ELR (cell line): ENCODE measurements at places on chromosomes 2 and 18.

DNA sequence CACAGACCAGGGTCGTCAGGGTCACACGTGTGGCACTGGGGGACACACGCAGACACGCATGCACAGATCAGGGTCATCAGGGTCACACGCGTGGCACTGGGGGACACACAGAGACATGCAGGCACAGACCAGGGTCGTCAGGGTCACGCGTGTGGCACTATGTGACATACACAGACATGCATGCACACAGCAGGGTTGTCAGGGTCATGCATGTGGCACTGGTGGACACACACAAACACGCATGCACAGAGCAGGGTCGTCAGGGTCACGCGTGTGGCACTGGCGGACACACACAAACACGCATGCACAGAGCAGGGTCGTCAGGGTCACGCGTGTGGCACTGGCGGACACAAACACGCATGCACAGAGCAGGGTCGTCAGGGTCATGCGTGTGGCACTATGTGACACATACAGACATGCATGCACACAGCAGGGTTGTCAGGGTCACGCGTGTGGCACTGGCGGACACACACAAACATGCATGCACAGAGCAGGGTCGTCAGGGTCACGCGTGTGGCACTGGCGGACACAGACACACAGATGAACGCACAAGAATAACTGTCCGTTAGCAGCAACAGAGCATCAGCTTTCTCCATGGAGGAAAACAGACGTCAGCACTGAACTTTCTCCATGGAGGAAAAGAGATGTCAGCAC lies 34.9 kb downstream of the HDAC4 start:
- no peak for DNase-seq

DNA sequence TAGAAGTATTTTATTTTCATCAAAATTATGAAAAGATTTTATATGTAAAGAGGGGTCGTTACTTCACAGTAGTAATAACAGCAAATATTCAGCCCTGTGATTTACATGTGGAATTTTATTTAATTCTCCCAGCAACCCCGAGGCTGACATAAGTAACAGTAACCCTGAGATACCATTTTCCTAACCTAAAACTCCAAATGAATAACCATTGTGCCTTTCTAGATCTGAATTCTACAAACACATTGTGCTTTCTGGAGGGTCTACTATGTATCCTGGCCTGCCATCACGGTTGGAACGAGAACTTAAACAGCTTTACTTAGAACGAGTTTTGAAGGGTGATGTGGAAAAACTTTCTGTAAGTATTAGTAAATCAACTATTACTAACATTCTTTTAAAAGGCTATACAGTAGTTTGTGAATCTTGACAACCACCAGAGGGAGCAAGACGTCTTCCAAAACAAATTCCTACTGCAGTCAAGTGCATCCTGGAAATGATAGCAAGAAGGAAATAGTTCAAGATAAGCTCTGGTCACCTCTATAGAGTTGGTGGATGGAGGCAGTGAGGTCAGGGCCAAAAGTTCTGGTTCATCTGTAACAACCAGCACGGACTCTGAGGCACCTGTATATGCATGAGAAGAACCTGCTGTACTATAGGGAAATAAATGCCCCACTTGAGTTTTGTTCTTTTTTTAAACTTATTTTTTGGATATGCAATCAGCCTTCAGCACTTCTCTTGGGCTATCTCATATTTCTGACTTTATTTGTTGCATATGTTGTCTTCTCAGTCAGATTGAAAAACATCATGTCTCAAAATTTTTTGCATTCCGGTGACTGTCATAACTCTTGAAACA lies 37.4 kb downstream of the ACTR2 start:
- peak; percentile 83 for DNase-seq

DNA sequence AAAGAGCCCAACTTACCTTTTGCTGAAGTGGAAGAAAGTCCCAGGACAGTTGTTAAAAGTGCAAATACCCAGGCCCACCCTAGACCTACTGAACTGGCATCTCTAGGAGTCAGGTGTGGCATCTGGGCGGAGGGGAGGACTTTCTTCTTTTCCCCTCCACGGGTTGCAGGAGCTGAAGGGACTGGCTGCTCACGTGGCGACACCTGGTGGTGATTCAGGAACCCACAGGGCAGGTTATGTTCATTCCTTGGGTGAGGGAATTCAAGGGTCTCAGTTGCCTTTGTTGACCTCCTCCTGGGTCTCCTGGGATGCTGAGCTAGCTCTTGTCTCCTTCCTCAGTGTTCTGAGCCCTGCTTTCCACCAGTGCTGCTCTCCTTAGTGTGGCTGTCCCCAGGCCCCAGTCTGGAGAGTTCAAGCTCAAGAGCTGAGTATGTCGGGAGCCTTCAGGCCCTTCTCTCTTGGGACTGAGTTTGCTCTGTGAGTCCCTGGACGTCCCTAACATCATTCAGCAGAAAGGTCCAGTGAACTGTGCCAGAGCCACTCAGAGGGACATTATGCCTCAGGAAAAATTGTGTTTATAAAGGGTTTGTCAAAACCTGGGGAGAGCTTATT lies 56.9 kb downstream of the DYSF start:
- peak; percentile 74 for DNase-seq

DNA sequence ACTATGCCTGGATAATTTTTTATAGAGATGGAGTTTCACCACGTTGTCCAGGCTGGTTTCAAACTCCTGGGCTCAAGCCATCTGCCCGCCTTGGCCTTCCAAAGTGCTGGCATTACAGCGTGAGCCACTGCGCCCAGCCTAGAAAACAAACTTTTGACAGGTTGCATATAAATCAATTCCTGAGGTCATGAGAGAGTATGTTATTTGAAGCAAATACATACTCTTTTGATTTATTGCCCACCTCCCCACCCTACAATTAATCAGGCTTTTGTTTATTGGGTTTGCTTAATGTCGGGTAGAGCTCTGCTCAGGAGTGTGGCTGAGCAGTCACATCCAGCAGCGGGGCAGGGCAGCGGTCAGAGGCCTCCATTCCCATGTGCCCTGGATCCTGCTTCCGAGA lies 37.9 kb upstream of the ASB1 start:
- no peak for DNase-seq

GRCh38 chr2:210230518-210230917 lies 5.3 kb upstream of the ACADL start:
- no peak for DNase-seq

- no peak for DNase-seq
Measured at GRCh38 chr2:39375917-39376316, 61.2 kb downstream of the MAP4K3 start.

- no peak for DNase-seq
Measured at GRCh38 chr2:223123855-223124610, 72.0 kb downstream of the KCNE4 start.

- no peak for DNase-seq
Measured at GRCh38 chr18:46891742-46892214, 25.5 kb downstream of the PIAS2 start.

- DNase-seq = peak; percentile 48
Measured at GRCh38 chr2:55581435-55581834, 36.0 kb downstream of the PPP4R3B start.

DNA sequence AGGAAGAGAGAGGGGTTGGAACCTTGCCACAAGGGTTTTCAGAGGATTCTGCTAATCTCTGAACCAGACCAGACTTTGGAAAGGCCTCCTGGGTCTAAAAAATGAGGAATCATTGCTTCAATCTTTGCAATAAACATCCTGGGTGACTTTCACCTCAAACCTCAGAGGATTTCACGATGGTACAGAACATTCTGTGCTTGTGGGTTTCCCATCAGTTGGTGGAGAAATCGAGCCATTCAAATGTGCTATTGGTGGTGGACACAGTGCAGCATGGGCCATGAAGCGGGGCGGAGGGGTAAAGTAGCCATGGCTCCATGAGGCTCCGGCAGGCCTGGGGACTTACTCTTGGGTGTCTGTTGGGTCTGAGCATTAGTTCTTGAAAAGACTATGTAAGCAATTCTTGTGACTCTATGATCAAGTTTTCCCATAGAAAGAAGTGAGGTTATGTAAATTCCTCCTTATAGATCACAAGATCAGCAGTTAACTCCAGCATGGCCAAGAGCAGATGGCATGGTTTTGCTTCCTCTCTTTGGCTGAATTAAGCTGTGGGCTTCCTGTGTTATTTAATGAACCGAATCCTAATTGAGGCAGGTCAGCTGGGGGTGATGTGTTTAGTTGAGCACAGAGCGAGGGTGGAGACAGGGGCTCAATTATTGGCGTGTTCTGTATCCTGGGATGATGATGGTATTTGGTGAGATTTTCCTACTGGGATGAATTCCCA lies 1.9 kb upstream of the IL1R2 start:
- no peak for DNase-seq
